Femur (tissue), 1 donor: ENCODE measurements at places on chromosomes 12 and 14.
A peak's percentile ranks its signal among the peaks of the same experiment; 100 is the strongest.

DNA sequence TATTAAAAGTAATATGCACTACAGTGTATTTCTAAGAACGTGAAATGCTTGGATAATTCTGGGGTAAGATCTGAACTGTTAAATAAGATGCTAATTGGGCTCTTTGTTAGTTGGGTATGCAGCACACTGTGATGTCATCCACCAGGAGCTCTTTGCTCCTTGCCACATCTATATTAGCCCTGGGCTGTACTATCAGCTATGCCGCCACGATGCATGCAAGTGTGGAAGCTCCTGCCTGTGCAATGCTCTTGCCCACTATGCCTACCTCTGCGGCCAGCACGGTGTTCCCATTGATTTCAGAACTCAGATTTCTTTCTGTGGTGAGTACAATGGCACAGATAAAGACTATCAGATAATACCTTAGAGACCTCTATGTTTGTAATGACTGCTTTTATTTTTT is 165.6 kb downstream of the OTOGL start:
- no peak for DNase-seq

GRCh38 chr12:88579161-88579517 is 1.1 kb downstream of the KITLG start:
- DNase-seq = peak; percentile 20

DNA sequence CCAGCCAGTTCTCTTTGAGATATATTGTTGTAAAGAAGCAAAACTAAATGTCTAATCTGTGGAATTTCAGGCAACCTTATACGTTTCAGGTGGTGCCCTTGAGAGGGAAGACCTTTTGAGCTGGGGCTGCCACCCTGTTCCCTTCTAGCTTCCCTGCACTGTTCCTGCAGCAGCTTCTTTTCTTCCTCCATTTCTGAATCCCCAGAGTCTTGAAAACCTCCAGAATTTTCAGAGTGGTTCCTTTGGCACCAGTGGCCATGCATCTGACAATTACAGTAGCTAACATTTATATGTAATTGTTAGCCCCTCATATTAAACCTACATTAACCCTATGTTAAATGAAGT is 271.3 kb downstream of the ZFP36L1 start:
- DNase-seq = no peak

- DNase-seq = no peak
Observed at GRCh38 chr12:69779928-69780327, 41.3 kb downstream of the RAB3IP start.

GRCh38 chr14:74034572-74034971 is 15.4 kb downstream of the BBOF1 start:
- no peak for DNase-seq

GRCh38 chr14:21987937-21988336 is 314.3 kb upstream of the OR4E1 start:
- DNase-seq = no peak

GRCh38 chr14:21440859-21441258 is 15.1 kb downstream of the CHD8 start:
- DNase-seq = no peak

DNA sequence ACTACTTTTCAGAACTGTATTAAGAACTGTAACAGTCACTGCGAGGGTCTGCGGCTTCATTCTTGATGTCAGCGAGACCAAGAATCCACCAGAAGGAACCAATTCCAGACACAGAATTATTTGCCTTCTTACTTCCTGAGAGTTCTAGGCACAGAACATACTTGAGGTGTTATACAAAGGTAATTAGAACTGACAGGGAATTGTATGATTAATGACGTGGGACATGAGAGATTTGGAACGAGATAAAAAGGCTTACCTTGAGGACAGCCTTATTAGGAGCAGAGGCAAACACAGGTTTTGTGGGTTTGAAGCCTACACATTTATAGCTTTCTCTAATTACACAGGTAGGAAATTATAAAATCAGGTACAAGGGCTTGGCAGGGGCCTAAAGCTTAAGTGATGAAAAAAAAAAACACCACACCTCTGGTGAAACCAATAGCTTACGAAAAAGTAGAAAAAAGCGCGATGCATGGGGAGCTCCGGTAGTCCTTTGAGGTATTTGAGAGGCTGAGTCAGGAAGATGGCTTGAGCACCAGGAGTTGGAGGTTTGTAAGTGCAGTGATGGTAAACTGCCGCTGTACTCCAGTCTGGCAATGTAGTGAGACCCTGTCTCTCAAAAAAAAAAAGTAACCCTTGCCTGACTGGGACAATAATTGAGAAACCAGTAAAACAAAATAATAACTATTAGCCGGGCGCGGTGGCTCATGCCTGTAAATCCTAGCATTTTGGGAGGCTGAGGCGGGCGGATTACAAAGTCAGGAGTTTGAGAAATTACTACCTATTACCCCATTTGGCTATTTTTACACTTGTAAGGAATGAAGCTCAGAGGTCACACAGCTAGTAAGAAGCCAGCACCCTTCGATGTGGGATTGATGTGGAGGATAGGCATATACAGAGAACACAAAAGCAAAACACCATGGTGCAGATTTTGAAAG is 795 bp upstream of the ACOT2 start:
- DNase-seq = no peak

DNA sequence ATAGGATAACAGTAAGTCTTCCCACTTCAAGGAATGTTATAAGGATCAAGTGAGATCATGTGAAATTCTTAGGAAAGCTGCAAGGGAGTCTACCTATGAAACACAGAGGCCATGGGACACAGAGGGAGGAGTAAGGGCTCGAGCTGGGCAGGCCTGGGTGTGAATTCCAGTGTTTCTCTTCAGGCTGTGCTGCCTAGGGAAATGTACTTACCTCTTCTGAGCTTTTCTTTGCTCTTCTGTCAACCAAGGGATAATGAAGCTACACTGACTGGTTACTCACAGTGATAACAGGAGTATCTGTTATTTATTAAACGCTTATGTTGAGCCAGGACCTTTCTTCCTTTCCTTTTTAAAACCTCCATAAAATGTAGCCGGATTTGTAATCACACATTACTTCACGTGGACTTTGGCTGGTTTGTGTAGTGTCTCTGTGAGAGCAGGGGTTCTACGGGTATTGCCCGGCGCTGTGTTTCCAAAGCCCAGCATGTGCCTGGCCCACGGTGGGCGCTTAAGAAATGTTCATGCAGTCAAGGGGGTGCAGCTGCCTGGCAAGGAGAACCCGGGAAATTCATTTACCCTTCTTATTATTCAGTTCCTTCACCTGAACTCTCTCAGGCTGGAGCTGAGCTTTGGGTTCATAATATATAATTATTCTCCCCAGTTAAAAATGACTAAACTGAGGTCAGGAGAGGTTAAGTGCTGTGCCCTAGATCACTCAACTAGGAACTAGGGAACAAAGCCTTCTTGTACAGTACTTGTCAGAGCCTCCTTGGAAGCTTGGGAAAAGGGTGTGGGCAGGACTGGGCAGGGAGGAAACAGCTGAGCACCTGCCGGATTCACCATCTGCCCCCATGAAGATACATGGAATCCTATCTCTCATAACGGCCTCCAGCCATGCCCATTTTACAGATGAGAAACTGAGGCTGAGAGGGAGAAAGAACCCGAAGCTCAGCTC is 214.2 kb downstream of the CACNA1C start:
- no peak for DNase-seq
